Hypothalamus (tissue), 51 donors: ENCODE measurements at places on chromosomes 2 and 18.

GRCh38 chr2:106054321-106054720, 139.8 kb downstream of the UXS1 start:
- DNase-seq = no peak

- no peak for DNase-seq
Observed at GRCh38 chr18:52222211-52222610, 117.8 kb upstream of the DCC start.

DNA sequence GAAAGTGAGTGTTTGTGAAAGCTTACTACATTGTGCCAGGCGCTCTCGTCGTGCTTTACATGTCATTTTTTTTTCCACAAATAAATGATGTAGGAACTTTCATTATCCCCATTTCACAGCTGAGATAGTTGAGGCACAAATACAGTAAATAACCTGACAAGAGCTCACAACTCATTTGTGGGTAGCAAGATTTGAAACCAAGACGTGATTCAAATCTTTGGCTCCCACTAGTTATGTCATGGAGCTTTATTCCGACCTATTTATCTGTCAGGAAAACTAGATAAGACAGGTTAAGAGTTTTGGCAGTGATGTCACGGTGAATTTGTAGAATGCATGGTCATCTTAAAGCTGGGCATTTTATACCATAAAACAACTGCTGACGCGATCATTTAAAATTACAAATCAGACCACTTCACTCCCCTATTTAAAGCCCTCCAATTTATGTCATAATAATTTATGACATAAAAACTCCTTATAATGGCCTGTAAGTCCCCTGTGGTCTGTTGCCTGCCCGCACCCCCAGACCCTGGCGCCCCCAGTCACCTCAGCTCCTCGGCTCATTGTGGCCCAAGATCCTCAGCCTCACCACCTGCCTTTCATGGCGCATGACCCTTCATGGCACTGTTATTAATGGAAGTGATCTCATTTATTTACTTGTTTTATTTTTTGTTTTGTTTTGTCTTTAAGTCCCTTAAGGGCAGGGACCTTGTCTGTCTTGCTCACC, 678 bp upstream of the ZNF24 start:
- DNase-seq = peak; percentile 46

GRCh38 chr18:59551902-59552635, 145.2 kb downstream of the CCBE1 start:
- no peak for DNase-seq

DNA sequence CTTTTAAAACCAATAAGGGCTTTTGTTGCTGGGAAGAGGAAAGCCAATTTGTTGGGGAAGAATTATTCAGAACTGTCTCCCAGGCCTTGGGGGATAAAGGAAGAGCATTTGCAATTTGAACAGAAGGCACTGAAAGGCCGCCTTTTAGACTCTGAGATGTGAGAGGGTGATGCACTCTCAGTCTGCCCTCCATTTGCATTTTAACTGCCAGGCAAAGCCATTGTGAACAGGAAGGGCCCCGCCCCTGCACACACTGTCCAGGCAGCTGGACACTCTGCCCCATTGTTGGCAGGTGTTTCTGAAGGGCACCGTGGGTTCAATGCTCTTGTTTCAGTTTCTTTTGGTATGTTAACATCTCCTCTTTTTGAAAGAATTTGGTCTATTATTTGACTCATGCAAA, 169.5 kb upstream of the COPS8 start:
- no peak for DNase-seq

DNA sequence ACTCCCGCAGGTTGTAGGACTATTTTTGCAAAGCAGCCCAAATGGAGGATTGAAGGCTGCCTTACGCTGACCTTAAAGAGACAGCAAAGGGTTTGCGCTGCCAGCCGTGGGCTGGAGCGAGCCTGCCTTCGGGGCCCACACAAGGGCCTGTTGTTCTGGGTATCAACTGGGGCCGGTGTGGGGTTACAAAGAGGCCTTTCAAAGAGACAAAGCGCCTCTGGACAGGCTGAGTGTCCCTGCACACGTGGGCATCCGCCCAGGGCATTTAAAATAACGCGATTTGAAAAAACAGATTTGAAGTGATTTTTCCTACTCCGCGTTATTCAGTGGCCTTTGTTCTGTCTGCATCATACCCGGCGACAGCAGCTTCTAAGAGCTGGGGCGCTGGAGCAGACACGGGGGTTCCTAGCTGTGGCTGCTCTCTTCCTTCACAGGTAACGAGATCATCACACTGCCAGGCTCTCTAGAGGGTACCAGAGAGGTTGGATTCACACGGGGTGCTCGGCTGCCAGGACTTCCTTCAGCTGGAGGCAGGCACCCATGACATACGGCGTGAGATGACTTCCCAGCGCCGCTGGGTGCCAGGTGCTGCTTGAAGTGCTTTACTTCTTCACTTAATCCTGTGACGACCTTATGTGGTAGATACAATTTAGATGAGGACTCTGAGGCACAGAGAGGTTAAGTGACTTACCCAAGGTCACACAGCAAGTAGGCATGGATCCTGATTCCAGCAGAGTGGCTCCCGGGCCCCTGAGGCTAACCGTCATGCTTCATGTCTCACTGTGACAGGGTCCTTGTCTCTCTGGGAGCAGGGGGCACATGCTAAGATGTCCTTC, 32.2 kb downstream of the MAL start:
- DNase-seq = peak; percentile 65

GRCh38 chr2:176405477-176405876, 136.2 kb downstream of the MTX2 start:
- no peak for DNase-seq

- DNase-seq = no peak
Observed at GRCh38 chr2:151049746-151050145, 211.9 kb downstream of the RBM43 start.

- no peak for DNase-seq
Observed at GRCh38 chr2:165382362-165382761, 87.1 kb upstream of the CSRNP3 start.

- DNase-seq = no peak
Observed at GRCh38 chr2:158253170-158253569, 151.5 kb downstream of the UPP2 start.

GRCh38 chr18:75309564-75309963, 99.0 kb downstream of the TSHZ1 start:
- DNase-seq = no peak

DNA sequence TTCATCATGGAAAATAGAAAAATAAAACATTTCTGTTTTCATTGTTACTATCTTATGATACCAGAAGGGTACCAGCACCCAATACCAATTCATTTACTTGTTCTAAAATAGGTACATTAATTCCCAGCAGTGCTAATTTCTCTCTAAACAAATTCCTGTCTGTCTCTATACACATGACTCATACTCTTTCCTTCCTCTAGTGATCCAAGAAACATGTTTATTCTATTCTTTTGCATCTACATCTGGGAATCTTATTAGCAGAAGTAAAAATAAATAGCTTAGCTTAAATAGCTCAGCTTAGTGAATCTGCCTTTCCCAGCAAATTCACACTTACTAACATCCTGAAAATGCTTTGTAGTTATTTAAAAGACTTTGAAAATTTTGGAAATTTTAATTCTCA, 84.5 kb upstream of the MAPRE2 start:
- DNase-seq = no peak

DNA sequence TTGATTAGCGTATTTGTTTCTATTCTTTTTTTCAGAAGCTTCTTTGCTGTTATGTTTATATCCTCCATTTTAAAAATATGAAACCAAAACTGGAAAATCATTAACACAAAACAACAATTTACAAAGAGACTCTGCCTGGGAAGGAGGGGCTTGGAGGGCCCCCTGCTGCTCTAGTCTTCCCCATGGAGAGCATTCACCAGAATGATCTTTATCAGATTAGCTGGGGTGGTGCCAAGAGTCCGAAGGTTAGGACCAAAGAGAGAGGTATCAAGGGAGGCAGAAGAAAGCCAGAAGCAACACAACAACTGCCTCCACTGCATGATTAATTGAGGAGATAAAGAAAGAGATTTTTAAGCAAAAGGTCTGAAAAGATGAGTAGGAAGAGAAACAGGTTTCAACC, 218.6 kb downstream of the IRS1 start:
- DNase-seq = no peak

- DNase-seq = no peak
Observed at GRCh38 chr18:54772056-54772455, 56.2 kb upstream of the RAB27B start.

DNA sequence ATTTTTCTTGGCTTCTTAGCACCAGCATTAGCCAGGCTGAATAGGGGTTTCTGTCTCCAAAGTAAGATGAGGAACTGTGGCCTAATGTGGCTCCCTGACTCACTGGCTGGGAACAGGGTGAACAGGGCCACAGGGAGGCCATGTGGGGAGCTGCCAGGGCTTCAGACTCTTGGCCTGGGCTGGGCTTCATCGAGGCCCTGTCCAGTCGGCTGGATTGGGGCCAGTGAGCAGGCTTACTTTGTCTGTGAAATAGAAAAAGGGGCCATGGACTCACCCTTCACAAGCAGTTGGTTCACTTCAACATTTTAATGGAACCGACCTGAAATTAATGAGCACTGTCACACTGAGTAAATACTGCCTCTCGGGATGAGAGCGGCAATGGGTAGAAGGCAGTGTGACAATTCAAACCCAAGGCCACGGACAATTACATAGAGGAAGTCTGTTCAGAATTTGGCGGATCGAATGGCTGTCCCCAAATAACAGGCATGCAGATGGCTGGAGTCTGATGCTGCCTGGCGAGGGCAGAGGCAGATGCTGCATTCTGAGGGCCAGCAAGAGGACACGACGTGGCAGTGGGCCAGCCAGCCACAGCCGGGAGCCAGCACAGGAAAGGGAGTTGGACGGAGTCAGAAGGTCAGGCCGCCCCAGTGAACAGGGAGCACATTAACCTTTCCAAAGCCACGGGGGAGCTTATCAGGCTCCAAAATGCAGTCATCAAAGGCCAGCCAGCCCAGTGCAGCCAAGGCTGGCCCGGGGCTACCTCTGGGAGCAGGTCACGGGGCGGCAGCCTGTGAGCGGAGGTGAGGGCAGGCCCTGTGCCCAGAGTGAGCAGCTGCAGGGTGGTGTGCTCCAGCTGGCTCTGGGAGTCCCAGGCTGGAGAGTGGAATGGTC, 146.6 kb upstream of the REV1 start:
- DNase-seq = peak; percentile 14

- no peak for DNase-seq
Observed at GRCh38 chr2:121689356-121689755, 40.1 kb upstream of the CLASP1 start.

GRCh38 chr18:75344615-75345014, 82.9 kb downstream of the SMIM21 start:
- no peak for DNase-seq

- DNase-seq = no peak
Observed at GRCh38 chr2:48755473-48755872, at the start of gene LHCGR. LHCGR (minus strand) TSS chr2:48755724; CDS start chr2:48755671, 53 bp downstream.

DNA sequence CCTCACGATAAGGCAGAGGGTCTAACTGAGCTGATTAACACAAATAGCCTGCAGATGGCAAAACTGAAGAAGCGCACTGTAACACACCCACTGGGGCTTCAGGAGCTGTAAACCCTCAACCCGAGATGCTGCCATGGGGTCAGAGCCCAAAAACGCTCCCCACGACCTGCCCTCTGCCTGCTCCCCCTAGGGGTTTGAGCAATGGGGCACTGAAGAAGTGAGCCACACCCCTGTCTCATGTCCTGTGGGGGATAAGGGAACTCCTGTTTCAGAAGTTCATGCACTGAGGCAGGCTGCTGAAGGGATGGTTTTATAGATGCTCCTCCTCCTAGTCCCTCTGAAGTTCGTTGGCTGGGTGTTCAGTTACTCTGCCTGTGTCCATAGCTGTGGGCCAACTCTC, 105.9 kb upstream of the CELF4 start:
- no peak for DNase-seq

DNA sequence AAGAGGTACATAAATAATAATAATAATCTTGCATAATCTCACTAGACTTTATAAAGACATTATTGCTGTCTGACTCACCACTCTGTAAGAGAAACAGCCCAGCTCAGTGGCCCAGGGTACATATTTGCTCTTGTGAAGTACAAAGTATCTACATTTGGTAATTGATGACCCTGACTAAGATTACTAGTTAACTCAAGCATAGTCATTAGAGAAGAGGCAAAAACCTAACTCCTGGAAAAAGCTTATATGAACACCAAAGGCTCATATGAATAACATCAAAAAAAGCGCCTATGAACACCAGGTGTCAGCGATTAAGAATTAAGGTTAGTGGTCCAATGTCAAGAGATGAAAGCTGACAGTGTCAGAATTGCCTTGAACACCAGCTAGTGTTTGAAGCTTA, 38.4 kb downstream of the RAD51AP2 start:
- no peak for DNase-seq

DNA sequence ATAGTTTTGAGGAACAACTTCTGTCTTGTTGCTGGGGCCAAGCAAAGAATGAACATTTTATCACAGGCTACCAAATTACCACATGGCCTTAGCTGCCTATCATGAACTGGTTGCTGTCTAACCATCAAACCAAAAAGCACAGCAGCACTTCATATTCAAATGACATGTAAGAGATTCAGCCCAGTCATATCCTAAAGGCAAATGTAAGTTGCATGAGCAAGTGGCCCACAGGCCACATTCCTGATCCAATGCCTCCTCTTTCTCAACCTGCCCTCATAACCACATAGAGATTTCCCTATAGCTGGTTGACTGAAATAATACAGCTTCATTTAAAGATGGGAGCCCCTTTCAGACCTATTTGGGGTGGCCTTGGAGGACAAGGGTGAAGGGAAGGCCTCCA, 572.3 kb downstream of the IRS1 start:
- DNase-seq = no peak

GRCh38 chr2:144834998-144835633, 315.2 kb upstream of the ZEB2 start:
- DNase-seq = no peak

DNA sequence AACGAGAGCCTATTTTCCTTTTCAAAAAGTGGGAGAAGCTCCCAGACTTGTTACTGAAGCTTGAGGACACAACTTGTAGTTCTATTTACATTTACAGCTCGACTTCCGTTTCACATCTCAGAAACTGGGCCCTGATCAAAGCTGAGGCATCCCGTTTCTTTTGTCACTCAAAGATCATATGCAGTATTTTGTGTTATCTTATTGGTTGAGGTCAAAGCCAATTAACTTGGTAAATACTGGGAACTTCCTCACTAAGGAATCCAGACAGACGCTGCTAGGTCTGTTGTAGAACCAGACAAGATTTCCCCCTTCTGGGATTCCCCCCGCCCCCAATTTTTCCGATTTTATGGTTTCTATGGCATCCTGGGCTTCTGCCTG, 50.3 kb downstream of the TSN start:
- no peak for DNase-seq

DNA sequence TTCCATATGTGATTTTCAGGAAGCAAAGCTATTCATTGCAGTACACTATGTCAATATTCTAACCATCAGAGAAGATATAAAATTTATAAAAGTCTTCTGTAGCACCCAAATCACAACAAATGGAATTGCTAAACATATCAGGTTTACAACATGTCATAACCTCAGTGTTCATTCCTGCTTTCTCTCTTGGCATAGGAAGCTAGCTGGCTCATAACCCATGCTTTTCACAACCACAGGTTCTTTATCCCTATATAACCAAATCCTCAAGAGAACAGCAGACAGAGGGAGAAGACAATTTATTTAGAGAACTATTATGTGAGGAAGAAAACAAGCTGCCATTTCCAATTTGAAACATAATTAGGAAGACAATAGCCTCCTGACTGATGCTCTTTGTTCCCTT, 997.0 kb upstream of the ACVR2A start:
- no peak for DNase-seq
